ENCODE measurements at places on chromosomes 5 and 9.

DNA sequence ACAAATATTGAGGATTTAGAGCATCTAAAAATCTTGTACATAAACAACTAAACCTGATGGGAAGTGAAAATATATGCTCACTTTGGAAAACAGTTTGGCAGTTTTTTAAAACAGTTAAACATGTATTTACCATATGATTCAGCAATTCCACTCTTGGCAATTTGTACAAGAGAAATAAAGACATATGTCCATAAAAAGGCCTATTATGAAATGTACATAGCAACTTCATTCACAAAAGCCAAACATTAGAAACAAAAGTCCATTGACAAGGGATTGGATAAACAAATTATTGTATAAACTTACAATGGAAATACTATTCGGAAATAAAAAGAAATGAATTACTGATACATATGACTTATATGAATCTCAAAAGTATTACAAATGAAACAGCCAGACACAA is 196.2 kb upstream of the SLC24A2 start:
- DNase-seq, result no peak

DNA sequence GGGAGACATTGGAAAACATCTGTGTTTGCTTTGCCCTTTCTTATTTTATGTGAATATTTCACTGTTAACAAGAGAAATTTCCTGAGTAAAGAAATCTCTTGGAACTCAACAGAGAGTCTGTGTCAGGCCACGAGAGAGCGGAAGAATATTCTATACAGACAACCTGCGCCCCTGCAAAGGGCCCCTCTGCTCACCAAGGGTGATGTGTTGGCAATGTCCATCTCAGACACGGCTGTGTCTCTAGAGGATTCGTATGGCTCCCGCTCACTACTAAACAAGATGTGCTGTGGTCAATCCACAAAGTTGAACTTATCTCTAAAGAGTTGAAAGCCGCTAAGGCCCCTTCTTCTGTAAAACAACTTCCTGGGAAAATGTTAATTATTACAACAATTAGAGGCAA is 241.0 kb upstream of the IRX1 start:
- no peak for DNase-seq

DNA sequence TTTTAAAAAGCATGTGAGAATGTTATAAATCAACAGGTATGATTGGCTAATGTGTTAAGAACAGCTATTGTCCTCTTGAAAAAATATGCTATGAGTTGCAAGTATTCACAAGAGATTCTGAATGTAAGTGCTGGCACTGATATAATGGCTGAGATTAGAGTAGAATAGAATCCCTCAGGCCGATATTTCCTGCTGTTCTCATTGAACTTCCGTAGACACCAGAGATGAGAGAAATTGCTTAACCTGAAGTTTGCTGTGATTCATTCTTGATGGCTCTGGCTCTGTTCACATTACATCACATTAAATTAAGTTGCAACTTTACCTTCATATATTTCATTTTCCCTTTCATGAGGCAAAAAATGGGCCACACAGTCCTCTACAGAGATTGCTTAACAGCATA is 114.5 kb downstream of the BAAT start:
- DNase-seq, result no peak

DNA sequence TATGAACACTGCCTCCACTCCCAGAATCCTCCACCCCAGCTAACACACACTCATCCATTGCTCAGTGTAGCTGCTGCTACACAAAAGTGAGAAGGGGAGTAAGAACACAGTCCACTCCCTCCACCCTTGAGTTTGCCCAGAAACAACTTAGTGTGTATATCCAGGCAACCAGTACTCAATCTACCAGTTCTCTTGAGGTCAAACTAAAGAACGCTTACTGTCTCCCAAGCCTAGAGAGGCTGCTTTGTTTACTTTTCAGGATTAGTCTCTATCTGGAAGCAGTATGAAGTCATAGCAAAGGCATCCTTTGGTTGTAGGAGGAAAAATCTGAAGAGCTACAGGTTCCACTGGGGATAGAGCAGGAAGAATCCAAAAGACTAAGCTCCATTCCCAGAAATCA is 296.3 kb downstream of the KCNN2 start:
- no peak for DNase-seq

DNA sequence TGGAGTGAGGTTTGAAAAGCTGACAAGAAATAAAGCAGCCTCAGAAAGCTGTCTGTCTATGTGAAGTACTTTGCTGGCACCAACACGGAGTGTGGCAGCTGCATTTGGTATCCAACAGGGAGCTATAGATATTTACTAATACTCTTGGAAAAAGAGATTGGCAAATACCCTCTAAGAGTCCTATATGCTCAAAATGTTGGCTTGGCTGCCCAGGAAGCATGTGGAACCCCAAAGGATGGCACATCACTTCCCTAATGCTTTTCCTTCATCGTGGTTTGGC is 398.3 kb downstream of the TLE4 start:
- DNase-seq, result no peak

DNA sequence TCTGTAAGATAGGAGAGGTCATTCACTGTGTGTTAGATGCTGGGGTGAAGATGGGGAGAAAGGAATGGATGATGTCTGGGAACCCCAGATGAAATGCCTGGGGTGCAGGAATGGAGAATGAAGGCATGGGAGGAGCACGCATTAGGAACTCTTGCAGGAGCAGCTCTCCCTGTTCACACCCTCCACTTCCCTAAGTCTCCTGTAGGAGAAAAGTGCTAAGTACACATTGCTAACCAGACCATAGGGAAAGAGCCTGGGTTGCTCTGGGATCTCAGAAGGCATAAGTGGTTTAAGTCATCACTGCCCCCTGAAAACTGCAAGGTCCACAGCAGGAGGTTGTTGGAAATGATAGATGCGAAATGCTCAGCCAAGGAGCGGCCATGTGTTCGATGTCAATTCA is 163.1 kb downstream of the SEC61B start:
- DNase-seq, result no peak

DNA sequence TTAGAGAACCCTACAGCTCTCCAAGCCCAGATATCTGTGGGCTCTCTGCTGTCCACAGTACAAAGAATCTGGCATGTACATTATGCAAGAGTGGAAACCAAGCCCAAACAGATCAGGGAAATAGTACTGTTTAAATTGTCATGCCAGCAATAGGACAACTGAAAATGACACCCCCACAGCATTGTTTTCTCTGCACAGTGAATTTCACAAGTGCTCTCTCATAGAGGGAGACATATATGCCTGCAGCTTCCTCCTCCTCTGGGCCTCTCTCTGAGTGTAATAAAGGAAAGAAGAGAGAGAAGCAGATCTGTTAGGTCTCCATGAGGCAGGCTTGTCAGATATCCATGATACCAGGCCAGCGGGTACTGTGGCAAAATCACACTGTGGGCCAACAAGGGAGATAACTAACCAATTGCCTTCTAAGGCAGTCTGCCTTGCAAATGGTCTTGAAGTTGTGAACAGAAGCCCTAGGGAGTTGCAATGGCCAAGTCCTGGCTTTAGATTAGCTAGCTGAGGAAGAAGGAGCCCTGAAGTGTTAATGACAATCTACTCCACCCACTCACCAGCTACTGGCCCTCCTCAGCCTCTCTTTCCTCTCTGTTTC is 54.4 kb upstream of the JMY start:
- DNase-seq, result no peak
